Cortex of kidney (tissue), 1 donor: ENCODE measurements at places on chromosomes 1 and 21.

DNA sequence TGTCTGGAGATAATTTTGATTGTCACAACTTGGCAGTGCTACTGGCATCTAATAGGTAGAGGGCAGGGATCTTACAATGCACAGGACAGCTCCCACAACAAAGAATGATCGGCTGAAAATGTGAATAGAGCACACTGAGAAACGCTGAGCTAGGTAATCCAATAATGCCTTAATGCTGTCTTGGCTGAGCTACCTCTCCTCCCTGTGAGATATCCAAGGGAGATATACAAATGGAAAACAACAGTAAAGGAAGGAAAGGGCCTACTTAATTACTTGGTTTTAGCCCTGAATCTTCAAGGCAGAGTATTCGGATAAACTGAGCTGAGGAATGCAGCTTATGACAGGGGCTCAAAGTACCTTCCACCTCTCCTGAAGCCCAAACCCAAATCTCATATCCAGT, 2.9 kb downstream of the DNASE2B start:
- no peak for DNase-seq

DNA sequence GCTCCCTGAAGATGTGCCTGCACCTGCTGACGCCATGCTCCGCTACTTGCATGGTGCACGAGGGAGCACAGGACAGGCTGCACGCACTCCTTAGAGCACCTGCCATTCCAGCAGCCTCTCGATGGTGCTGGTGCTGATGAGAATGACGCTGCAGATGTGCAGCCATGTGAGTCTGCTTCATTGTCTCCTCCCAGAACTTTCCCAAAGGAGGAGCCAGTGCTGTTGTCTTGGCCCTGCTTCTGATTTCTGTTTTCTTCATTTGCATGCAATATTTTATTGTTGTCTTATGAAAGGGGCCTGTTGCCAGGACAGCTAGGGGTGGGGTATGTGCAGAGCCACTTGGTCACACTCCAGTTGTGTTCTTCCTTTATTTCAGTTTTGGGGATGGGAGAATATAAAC, 70.1 kb downstream of the PCBP3 start:
- no peak for DNase-seq

- DNase-seq, result no peak
These were observed 13.7 kb upstream of the RPL5 start for GRCh38 chr1:92817986-92818764.

DNA sequence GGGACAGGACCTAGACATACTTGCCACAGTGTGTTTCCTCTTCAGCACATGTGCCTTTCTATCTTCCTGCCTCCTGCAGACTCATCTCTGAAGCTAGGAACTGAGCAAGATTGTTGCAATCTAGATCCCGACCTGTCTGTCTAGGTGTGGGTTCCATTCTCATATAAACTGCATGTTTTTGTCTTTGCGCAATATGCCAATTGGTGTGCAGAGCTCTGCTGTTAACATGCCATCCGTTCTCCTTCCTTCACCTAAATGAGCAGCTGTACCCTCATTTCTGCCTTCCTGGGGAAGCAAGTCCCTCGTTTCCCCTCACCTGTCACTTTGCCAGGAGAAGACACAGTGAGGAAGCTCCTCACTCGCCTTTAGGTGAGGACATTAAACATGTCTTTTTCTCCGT, 55.5 kb downstream of the SLC35F3 start:
- no peak for DNase-seq

DNA sequence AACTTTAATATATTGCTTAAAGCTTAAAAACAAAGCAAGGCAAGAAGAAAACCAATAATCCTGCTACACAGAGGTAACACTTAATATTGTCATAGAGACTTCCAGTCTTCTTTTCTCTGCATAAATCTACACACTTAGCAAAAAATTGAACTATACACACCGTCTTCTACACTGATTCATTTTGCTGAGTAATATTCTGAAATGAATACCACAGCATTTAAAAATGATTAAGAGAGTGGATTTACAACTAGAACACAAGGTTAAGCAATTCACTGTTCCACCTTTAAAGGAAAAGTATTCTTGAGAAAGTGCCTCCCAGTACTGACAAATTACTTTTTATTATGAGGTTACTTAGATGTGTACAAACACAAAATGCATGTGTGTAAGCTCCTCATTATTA, 22.2 kb upstream of the ITPKB start:
- DNase-seq, result no peak

GRCh38 chr21:36723371-36723881, 24.5 kb downstream of the SIM2 start:
- no peak for DNase-seq

DNA sequence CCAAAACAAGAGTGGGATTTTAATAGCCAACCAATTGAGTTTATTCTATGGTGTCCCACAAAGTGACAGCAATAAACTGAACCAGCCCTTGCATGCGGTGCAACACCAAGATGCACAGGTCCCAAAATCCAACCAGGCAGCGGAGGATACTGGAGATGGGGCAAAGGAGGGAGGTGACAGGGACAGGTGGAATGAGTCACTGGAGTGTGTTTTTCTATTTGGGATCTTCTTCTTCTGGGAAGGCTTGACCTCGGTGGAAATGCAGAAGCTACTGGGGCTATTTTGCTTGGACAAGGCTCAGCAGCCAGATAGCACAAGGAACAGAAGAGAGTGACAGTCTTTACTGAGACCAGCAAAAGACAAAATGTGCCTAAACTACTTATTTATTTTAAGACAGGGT, 97.5 kb downstream of the PLXNA2 start:
- no peak for DNase-seq

GRCh38 chr1:60130703-60131102, 57.1 kb upstream of the C1orf87 start:
- DNase-seq, result no peak

DNA sequence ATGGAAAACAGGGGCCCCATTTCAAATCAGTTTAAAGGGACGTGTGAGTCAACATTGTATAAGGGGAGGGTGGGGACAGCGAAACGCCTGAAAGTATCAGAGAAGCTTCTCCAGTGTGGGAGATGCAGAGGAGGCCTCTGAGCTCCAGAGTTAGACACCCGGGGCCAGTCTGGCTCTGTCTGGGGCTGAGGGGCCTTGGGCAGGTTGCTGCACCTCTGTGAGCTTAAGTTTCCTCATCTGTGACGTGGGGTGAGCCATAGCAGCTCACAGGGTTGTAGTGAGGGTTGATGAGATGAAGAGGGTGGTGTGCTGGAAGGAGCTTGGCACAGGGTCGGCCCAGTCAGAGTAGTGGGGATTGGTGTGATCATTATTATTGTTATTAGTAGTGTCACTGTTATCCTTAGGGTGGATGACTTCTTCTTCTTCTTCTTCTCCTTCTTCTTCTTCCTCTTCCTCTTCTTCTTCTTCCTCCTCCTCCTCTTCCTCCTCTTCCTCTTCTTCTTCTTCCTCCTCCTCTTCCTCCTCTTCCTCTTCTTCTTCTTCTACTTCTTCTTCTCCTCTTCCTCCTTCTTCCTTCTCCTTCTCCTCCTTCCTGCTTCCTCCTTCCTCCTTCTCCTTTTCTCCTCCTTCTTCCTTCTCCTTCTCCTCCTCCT, 282.0 kb downstream of the PTPRU start:
- no peak for DNase-seq

GRCh38 chr21:44700101-44701022, 3.4 kb downstream of the KRTAP10-12 start:
- DNase-seq, result no peak

GRCh38 chr1:225137976-225138375, 208.5 kb downstream of the DNAH14 start:
- no peak for DNase-seq
